ENCODE measurements at places on chromosomes 6 and 20. TPM values are rescaled to one million over a fixed set of nuclear protein-coding genes. Genes with fewer than 3 reads are reported as not detected.

Gene KCNG1
- not detected for total RNA-seq

Gene C6orf141
- total RNA-seq, result 1.5 TPM

Gene RIPOR3
- 5.3 TPM for total RNA-seq

Gene SLC44A4
- total RNA-seq, result not detected

Gene MYLK2
- total RNA-seq, result 17.2 TPM

Gene FLRT3
- total RNA-seq, result 2.2 TPM

Gene EDN1
- 9.0 TPM for total RNA-seq

Gene TRERF1
- total RNA-seq, result 0.49 TPM

Gene PRDM13
- total RNA-seq, result not detected

GRCh38 chr6:6796818-6797217 lies 208.3 kb downstream of the LY86 start:
- no peaks in the 10 kb centered on the region for H3K36me3 ChIP-seq
- DNase-seq, result no peak
- H3K4me1 ChIP-seq, result no peaks in the 10 kb centered on the region
- no peak overlapping the region for H3K4me3 ChIP-seq
- H3K27ac ChIP-seq, result no peak overlapping the region

DNA sequence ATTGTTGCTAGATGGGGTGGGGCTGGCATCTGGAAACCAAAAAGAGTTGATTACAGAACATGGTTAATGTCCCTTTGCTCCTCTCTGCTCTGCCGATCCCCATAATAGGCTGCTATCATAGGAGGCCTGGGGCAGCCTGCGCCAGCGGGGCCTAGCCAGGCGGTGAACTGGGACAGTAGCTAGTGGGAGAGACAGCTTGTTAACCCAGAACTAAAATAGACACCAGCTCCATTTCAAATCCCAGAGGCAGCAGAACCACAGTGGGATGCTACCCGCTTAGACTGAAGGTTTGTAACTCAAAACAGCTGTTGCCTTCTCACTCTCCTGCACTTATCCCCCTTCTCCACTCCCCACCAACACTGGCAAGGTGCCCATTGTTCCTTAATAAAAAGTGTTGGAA lies 98.5 kb downstream of the SSR1 start:
- H3K27me3 ChIP-seq, result no peaks in the 10 kb centered on the region
- H3K27ac ChIP-seq, result peak overlapping the region; percentile 85

- H3K4me1 ChIP-seq, result no peaks in the 10 kb centered on the region
- no peak overlapping the region for H3K4me3 ChIP-seq
- H3K27ac ChIP-seq, result no peak overlapping the region
- no peak for DNase-seq
- no peaks in the 10 kb centered on the region for H3K36me3 ChIP-seq
Observed at GRCh38 chr20:6974838-6975237, 207.4 kb downstream of the BMP2 start.

GRCh38 chr20:17614176-17614811 lies 44.4 kb downstream of the DSTN start:
- H3K4me1 ChIP-seq, result no peaks in the 10 kb centered on the region
- H3K4me3 ChIP-seq, result no peak overlapping the region

- no peak for DNase-seq
- no peaks in the 10 kb centered on the region for H3K27me3 ChIP-seq
- no peak overlapping the region for H3K27ac ChIP-seq
- H3K4me1 ChIP-seq, result peaks cover 13% of the 10 kb centered on the region
- peaks cover 50% of the 10 kb centered on the region for H3K36me3 ChIP-seq
- no peak overlapping the region for H3K4me3 ChIP-seq
Observed at GRCh38 chr20:53574819-53575218, 18.8 kb downstream of the ZNF217 start.

- no peak for DNase-seq
- no peaks in the 10 kb centered on the region for H3K36me3 ChIP-seq
- no peaks in the 10 kb centered on the region for H3K27me3 ChIP-seq
- H3K27ac ChIP-seq, result no peak overlapping the region
- no peaks in the 10 kb centered on the region for H3K4me1 ChIP-seq
- no peak overlapping the region for H3K4me3 ChIP-seq
Observed at GRCh38 chr20:10774357-10774943, 100.7 kb upstream of the JAG1 start.

DNA sequence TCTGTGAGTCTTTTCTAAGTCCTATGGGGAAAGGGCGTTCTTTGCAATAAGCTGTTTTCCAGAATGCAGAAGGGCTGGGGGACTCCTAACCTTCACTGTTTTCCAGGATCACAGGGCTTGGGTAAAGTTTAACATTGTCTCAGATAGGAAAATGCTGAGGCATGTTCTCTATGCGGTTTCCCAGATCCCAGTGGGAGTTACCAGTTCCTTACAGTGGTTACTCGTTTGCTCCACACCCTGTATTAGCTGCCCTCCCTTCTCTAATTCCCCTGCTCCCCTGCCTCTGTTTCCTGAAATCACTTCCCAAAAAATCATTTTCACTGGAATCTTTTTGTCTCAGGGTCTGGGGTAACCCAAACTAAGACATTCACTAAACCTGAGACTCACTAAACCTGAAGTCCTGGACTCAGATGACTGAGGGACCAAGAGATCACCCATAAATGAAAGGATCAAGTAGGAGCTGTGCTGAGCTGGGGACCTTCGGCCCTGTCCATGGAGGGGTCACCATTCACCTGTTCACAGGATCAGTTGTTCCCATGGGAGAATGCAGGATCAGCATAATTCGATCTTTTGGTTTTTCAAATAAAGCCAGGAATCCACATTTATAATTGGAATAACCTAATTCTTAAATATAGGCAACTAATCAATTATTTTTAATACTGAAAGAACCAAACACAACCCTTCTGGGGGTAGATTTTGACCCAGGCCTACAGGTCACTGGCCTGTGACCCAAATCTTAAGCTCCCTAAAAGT lies 76.2 kb downstream of the ISM1 start:
- H3K27ac ChIP-seq, result no peak overlapping the region
- H3K4me1 ChIP-seq, result no peaks in the 10 kb centered on the region
- no peaks in the 10 kb centered on the region for H3K27me3 ChIP-seq
- H3K36me3 ChIP-seq, result no peaks in the 10 kb centered on the region
- DNase-seq, result no peak

DNA sequence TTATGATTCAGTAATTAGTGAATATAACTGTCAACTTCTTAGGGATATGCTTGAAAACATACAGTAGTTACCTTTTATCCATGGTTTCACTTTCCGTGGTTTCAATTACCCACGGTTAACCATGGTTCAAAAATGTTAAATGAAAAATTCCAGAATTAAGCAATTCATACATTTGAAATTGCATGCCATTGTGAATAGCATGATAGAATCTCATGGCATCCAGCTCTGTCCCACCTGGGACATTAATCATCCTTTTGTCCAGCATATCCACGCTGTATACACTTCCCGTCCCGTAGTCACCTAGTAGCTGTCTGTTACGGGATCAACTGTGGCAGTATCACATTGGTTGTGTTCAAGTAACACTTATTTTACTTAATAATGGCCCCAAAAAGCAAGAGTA lies 781.7 kb upstream of the CITED2 start:
- H3K27me3 ChIP-seq, result no peaks in the 10 kb centered on the region
- no peaks in the 10 kb centered on the region for H3K36me3 ChIP-seq
- no peak overlapping the region for H3K4me3 ChIP-seq
- DNase-seq, result no peak

GRCh38 chr6:141561154-141561553 lies 571.6 kb upstream of the GJE1 start:
- H3K36me3 ChIP-seq, result no peaks in the 10 kb centered on the region
- no peaks in the 10 kb centered on the region for H3K27me3 ChIP-seq
- H3K4me3 ChIP-seq, result no peak overlapping the region
- no peak overlapping the region for H3K27ac ChIP-seq

- no peak for DNase-seq
- H3K27me3 ChIP-seq, result no peaks in the 10 kb centered on the region
- no peaks in the 10 kb centered on the region for H3K36me3 ChIP-seq
- no peak overlapping the region for H3K4me3 ChIP-seq
- no peaks in the 10 kb centered on the region for H3K4me1 ChIP-seq
- H3K27ac ChIP-seq, result no peak overlapping the region
Observed at GRCh38 chr6:24940311-24940917, 4.7 kb upstream of the RIPOR2 start.

GRCh38 chr20:52470561-52470960 lies 279.0 kb upstream of the ZFP64 start:
- no peaks in the 10 kb centered on the region for H3K27me3 ChIP-seq
- H3K27ac ChIP-seq, result no peak overlapping the region
- DNase-seq, result no peak
- no peaks in the 10 kb centered on the region for H3K4me1 ChIP-seq
- H3K36me3 ChIP-seq, result no peaks in the 10 kb centered on the region

GRCh38 chr20:20939006-20939405 lies 167.2 kb downstream of the LINC00237 start:
- H3K27me3 ChIP-seq, result peaks cover 4% of the 10 kb centered on the region
- H3K36me3 ChIP-seq, result no peaks in the 10 kb centered on the region
- DNase-seq, result no peak
- no peak overlapping the region for H3K4me3 ChIP-seq
- no peaks in the 10 kb centered on the region for H3K4me1 ChIP-seq

- no peaks in the 10 kb centered on the region for H3K27me3 ChIP-seq
- DNase-seq, result no peak
- no peak overlapping the region for H3K27ac ChIP-seq
- H3K4me1 ChIP-seq, result no peaks in the 10 kb centered on the region
- no peak overlapping the region for H3K4me3 ChIP-seq
Observed at GRCh38 chr20:6299456-6299855, 176.6 kb upstream of the FERMT1 start.

DNA sequence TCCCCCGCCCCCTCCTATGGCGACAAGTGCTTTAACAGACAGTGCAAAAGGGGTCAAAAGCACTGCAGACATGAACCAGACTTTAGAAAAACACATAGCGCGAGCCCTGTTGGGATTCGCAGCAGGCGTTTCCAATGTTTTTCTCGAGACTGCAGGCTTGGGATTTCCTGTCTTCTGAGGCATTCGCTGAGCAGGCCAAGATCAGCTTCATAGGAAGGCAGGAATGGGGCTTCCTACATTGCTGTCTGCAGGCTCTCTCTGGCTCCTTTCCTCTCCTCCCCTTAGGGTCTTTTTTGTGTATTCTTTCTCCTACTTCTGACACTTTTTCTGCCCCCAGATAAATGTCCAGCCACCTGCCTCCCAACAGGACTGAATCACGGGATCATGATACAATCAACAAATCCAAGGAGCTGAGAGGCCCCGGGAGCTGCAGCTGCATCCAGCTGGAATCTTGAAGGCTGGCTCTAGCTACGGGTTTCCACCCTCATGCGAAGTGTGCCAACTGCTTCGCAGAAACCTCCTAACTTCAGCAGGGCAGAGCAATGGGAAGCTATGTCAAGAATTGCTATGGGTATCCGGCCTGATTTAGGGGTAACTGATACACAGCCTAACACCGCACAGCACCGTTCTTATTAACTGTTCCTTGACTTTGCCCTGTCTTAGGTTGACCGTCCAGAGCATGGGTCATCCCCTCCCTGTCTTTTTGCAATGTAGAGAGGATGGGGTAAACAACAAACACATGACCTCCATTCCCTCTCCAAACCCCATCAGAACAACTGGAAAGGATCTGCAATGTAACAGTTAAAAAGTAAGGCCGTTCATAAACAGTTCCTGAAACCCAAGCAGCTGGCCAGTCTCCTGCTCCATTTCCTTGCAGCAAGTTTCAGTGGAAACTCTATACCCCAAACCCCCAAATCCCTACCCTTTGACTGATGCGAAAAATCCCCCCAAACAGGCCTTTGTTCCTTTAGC lies 31.5 kb downstream of the SNX5 start:
- H3K4me1 ChIP-seq, result peaks cover 34% of the 10 kb centered on the region
- no peak overlapping the region for H3K4me3 ChIP-seq
- peak; percentile 46 for DNase-seq
- H3K27ac ChIP-seq, result peak overlapping the region; percentile 27

DNA sequence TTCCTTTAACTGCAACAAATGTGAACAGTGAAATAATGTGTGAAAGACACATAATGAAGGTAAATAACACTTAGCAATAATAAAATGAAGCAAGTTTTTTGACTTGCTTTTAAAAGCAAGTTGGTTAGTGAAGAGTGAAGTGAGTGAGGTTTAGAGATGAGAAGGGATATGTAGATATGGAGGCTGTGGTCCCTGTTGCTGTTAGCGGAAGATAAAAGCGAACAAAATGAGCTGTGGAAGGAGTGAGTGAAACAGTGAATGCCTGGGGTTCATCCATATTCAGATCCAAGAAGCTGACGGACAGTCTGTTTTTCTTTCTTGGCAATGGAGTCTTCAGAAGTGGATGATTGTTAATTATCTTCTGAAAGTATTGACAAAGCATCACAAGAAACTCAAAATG lies 23.5 kb downstream of the ZBTB9 start:
- H3K27ac ChIP-seq, result no peak overlapping the region
- no peak for DNase-seq
- H3K4me1 ChIP-seq, result no peaks in the 10 kb centered on the region

- no peaks in the 10 kb centered on the region for H3K27me3 ChIP-seq
- H3K36me3 ChIP-seq, result no peaks in the 10 kb centered on the region
- no peak overlapping the region for H3K4me3 ChIP-seq
- H3K27ac ChIP-seq, result no peak overlapping the region
Observed at GRCh38 chr6:137427656-137428290, 66.4 kb downstream of the OLIG3 start.

DNA sequence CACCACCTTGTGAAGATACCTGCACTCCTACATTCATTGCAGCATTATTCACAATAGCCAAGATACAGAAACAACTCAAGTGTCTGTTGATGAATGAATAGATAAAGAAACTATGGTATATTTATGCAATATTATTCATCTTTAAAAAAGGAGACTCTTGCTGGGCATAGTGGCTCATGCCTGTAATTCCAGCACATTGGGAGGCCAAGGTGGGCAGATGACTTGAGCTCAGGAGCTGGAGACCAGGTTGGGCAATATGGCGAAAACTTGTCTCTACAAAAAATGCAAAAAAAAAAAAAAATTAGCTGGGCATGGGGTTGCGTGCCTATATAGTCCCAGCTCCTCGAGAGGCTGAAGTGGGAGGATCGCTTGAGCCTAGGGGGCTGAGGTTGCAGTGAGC lies 119.8 kb downstream of the GJA1 start:
- H3K4me3 ChIP-seq, result no peak overlapping the region
- no peaks in the 10 kb centered on the region for H3K4me1 ChIP-seq
- no peak overlapping the region for H3K27ac ChIP-seq
- no peak for DNase-seq

GRCh38 chr20:48622421-48622820 lies 205.4 kb downstream of the PREX1 start:
- H3K36me3 ChIP-seq, result no peaks in the 10 kb centered on the region
- no peak overlapping the region for H3K4me3 ChIP-seq
- no peak overlapping the region for H3K27ac ChIP-seq
- peaks cover 11% of the 10 kb centered on the region for H3K4me1 ChIP-seq
- H3K27me3 ChIP-seq, result no peaks in the 10 kb centered on the region
- no peak for DNase-seq

DNA sequence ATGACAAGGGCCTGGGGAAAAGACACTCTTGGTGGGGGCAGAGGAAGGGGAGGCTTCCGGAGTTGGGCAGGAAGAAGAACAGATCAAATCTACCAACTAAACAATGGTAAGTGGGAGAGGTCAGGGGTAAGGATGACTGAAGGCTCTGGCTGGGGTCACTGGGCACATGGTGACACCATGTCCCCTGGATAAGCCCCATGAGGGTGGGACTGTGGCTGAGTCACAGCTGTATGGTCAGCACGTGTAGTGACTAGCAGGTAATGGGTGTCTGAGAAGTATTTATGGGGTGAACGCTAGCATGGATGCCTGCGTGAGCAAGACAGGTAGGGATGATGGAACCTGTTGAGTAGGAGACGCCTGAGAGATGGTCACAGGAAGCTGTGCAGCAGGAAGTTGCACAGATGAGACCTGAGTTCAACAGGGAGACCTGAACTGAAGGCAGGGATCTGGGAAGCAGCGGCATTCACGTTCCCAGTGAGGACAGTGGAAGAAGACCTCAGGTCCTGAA lies 64.5 kb upstream of the SNX9 start:
- H3K36me3 ChIP-seq, result no peaks in the 10 kb centered on the region
- no peaks in the 10 kb centered on the region for H3K27me3 ChIP-seq
- peaks cover 7% of the 10 kb centered on the region for H3K4me1 ChIP-seq
- no peak overlapping the region for H3K27ac ChIP-seq

- DNase-seq, result no peak
- no peak overlapping the region for H3K27ac ChIP-seq
Observed at GRCh38 chr20:62830821-62831220, 14.0 kb downstream of the COL9A3 start.

Measured in gastrocnemius medialis (tissue), 4 donors.